Cortex of kidney (tissue), 1 donor: ENCODE measurements at places on chromosomes 7 and 10.

DNA sequence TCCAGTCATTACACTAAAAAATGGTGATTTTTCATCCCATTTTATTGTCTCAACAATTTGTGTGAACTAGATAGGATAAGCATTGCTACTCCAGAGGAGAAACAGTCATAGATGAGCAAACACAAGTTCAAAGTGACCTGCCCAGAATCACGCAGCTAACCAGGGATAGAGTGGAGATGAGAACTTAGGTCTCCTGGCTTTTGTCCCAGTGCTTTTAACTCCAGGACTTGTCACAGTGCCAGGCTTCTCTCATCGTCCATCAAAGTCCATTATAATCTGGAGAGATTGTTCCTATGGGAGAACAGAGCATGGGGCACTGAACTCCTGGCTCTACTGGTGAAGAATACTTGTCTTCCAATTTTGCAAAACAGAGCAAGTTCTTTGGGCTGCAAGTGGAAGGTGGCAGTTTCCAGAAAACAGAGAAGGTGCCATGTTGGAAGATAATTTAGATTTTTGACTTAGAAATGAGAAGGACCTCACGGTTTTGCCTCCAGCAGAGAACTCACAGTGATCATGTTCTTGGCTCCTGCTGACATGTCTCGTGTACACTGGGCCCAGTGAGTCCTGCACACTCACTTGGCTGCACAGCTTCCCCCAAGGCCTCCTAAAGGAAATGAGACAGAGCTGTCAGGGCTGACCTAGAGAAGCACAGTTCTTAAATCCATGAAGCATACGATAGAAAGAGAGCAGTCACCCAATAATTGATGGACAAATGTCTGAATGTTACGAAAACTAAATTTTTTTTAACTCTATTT lies 322.9 kb upstream of the NRP1 start:
- DNase-seq = no peak

- no peak for DNase-seq
Measured at GRCh38 chr10:9743639-9744038, 1274.0 kb upstream of the CELF2 start.

GRCh38 chr10:84138478-84139125 lies 707 bp upstream of the GHITM start:
- no peak for DNase-seq

GRCh38 chr10:59878289-59878688 lies 28.1 kb downstream of the CCDC6 start:
- no peak for DNase-seq

DNA sequence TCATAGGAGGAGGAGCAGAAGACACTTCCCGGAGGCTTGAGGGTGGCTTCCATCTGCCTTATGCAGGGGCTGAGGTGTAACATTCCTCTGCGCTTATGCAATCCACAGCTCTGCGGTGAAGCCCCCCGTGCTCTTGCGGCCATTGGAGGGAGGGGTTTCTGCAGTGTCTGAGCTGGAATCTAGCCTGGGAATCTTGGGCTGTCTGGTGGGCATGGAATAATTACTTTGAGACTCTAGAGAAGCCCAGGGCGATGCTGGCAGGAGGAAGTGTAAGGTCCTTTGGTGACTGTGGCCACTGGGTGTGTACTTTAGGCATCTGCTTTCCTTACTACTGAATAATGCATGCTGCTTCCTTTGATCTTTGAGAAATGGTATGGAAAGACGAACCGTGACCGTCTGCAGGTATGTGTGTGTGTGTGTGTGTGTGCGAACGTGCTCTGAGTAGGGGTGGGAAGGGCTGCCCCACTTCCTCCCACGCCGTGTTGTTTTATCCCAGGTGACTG lies 181.0 kb downstream of the PRPF18 start:
- no peak for DNase-seq

- no peak for DNase-seq
Measured at GRCh38 chr10:50439806-50440205, 183.9 kb downstream of the SGMS1 start.

DNA sequence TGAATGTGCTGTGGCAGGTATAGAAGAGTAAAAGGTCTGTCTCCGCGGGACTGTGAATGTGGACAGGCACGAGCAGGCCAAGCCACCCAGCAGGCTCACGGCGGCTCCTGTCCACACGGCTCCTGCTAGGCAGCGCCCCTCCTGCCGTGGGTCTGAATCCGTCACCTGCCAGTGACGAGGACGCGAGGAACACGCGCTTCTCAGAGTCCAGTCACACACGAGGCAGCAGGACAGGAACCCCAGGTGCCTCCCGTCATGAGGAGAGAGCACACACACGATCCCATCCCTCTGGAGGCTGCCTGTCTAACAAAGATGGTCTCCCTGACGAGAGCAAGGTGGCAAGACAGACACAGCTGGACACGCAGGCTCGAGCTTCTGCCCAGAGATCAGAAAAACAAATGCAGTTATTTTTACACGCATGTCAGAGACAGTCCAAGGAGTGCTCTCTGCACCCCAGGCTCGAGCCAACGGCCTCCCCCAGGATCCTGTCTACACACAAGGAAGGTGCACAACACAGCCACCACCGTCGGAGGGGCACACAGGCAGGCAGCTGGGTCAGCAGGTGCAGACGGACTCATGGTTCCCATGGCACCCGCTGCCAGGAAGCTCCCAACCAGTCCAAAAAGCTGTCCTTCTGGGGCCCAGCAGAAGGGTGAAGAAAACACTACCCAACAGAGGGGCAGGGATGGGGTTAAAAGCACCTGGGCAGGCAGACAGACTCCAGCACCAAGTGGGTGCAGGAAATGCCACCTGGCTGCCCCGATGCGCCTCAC lies 103.2 kb downstream of the MAD1L1 start:
- DNase-seq = no peak

- no peak for DNase-seq
Measured at GRCh38 chr10:96038476-96039387, 4.7 kb upstream of the CCNJ start.

DNA sequence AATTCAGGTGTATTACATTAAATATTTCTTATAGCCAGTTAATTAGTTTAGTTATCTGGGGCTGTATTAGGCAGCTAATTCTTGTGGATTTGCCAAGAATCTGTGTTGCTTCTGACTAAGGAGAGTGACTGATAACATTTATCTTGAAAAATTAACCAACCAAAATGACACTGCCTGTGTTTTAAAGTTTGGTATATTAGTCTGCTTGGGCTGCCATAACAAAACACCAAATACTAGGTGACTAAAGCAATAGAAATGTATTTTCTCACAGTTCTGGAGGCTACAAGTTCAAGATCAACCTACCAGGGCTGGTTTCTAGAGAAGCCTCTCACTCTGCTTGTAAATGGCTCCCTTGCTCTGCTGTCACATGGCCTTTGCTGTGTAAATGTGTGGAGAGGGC lies 12.9 kb downstream of the EXOC4 start:
- no peak for DNase-seq

DNA sequence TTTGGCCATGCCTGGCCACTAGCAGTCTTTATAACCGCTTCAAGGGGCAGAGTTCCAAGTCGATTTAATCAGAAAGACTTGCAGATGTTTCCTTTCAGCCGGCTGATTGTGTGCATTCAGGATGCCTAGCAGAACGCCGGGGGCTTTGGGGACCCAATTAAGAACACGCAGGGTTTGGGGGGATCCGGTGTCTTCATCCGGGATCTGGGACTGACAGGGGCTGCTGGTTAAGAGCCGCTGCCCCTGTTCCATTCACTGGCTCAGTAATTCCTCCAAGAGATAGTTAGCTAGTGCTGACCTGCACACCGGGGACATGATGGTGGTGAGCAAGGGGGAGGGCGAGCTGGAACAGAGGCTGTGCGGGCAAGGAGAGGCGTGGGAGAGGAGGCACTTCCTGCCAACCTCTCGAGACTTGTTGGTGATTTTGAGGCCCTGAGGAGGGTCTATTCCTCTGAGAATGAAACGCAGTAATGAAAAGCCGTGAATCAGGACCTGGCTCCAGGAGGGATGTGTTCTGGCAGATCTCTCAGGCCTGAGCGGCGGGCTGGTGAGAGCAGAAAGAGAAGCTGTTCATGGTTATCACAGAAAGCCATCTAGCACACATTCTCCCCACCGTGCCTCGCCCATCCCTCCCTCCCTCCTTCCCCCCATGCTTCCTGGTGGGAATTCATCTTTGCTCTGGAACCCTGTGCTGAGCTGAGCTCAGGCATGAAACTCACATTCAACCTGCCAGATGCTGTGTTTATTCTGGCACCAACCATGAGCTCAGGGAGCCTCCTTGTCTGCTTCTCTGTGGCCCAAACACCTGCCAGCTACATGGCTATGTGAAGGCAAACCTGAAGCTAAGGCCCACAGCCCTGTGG lies 152.0 kb downstream of the CCDC3 start:
- no peak for DNase-seq

DNA sequence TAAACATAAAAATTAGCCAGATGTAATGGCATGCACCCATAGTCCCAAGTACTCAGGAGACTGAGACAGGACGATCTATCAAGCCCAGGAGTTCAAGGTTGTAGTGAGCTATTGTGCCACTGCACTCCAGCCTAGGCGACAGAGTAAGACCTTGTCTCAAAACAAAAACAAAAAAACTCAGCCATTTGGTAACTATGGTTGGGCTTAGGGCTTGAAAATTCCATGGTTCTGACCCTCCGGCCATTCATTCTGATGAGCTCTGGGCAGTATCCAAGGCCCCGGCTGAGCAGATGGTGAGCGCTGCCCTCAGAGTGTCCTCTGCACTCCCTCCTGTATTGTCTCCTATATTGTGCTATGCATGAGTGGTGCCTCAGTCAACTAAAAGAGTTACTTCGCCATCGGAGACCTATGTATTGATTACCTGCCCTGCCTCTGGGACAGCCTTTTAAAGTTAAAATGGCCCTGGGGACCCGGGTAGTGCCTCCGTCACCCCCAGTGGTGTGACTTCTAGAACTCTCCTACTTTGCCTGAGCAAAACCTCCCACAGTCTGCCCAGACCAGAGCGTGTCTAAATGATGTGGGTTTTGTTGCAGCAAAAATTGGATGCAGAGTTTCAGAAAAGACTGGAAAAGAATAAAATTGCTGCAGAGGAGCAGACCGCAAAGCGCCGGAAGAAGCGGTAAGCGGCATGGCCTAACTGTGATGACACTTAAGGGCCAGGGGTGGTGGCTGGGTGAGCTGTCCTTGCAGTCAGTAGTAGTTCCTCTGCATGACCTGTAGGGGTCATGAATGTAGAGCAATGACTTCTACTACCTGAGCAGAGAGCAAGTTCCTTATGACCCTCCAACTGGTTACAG lies 8.1 kb downstream of the PRKRIP1 start:
- no peak for DNase-seq

GRCh38 chr10:50347394-50347802 lies 96.1 kb upstream of the ASAH2 start:
- no peak for DNase-seq

GRCh38 chr7:107939573-107940489 lies 48.8 kb downstream of the DLD start:
- DNase-seq = no peak

- DNase-seq = no peak
Measured at GRCh38 chr7:137147338-137147720, 196.2 kb downstream of the PTN start.

- no peak for DNase-seq
Measured at GRCh38 chr10:58240531-58240930, 27.2 kb downstream of the IPMK start.

DNA sequence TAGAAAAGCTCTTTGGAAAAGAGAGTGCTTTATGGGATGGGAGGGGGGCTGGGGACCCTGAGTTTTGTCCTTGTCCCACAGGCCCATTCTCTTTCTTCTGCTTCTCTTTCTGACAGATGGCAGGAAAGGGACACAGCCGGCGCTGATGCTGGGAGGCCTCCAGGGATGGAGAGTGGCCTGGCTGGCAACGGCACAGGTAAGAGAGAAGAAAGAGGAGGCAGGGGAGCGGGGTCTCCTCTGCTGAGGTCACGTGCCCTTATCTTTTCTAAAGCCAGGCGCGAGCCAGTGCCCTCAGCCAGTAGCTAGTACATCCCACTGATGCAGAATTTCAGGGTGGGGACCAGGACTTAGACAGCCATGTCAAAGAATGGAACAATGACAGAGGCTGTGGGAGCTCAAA lies 9.2 kb downstream of the ZNF775 start:
- DNase-seq = no peak

- DNase-seq = no peak
Measured at GRCh38 chr7:89623018-89623672, 531.1 kb upstream of the STEAP1 start.

GRCh38 chr10:61108915-61109314 lies 164.9 kb upstream of the RHOBTB1 start:
- DNase-seq = no peak

GRCh38 chr7:149284343-149284742 lies 22.3 kb downstream of the ZNF783 start:
- DNase-seq = no peak

- DNase-seq = no peak
Measured at GRCh38 chr10:104641937-104642657, 1.0 kb downstream of the SORCS3 start.

DNA sequence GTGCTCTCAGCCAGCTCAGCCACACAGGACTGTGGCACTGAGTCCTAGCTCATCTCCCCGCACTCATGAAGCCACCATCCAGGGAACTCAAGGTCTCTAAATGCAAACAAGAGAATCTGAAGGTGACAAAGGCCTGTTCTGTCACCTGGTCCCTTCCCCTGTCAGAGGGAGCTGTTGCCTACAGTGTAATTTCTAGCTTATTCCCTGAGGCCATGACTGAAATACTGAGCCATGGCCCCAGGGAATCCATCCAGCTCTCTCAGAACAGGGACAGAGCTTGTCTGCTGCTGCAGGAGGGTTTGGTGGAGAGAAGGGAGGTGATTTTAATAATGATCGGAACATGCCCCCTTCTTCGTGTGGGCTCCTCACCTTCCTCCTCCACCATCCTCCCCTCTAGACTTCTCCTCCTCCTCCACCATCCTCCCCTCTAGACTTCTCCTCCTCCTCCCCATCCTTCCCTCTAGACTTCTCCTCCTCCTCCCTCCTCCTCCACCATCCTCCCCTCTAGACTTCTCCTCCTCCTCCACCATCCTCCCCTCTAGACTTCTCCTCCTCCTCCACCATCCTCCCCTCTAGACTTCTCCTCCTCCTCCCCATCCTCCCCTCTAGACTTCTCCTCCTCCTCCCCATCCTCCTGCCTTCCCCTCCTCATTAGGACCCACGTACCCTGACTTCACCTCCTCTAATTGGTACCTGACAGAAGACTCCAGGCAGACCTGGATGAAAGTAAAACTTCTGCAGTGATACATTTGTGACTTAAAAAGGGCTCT lies 338.0 kb upstream of the MKI67 start:
- no peak for DNase-seq

GRCh38 chr10:96606946-96607345 lies 20.1 kb upstream of the TM9SF3 start:
- DNase-seq = no peak

- DNase-seq = no peak
Measured at GRCh38 chr7:27585781-27586447, 76.8 kb downstream of the HIBADH start.

GRCh38 chr7:32058002-32058401 lies 12.2 kb downstream of the PDE1C start:
- no peak for DNase-seq

- DNase-seq = no peak
Measured at GRCh38 chr10:89792187-89792586, 90.8 kb downstream of the KIF20B start.

- no peak for DNase-seq
Measured at GRCh38 chr7:1455955-1456354, 3.3 kb downstream of the MICALL2 start.
